DMS 273 treated with DMSO at 0.1 percent for 48 hours (cell line): ENCODE measurements at places on chromosomes 5 and 9.

DNA sequence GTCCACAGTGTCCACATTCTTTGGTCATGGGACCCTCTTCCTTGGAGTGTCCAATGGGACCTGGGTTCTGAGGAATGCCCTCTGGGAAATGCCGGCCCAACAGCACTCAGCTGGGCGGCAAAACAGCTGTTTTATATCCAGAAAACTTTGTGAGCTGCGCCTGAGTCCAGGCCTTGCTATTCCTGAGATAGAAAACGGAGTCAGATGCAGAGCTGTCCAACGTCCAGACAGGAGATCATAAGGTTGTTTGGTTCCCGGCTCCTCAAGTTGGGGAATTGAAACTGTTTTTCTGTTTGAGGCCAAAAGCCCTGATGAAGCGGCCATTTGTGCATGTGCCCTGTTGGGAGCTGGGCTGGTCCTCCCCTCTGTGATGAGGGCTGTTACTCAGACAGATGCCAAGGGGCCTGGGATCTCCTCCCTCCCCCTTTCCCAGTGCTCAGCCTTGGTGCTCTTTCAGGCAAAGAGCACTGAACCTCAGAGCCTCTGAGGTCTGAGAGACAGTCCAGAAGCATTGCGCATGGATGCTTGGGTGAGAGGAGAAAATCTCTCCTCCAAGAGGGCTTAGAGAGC lies 66.6 kb upstream of the GARNL3 start:
- DNase-seq, result no peak

DNA sequence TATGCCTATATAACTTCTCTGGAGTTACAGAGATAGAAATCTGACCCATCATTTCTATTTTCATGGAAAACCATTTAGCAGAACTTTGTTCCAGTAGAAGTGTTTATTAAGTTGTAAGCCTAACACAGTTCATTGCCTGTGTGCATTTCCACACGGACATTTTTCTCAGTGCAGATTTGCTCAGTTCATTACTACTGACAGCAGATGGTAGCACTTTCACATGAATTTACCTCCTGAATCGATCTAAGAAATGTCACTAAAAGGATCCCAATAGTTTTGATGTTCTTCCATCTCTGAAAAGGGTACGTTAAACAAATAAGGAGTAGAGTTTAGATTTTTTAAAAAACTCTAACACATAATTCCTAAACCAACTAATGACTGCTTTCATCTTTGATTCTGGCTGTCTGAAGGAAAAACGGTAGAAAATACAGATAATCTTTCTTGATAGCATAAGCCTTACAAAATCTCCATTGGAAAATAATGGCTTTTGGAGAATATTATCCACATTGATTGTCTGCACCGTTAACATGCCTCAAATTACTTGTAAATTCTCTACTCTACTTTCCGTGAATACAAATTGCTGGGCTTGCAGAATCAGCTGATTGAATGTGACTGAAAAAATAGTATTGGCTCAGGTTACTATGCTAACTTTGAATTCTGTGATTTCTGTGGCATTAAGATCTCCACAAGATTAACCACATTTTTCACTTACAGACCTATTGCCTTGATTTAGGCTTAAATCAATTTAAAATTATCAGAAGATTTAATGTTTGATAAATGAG lies 33.1 kb downstream of the RPS23 start:
- no peak for DNase-seq

GRCh38 chr5:51449026-51449425 lies 65.8 kb downstream of the ISL1 start:
- DNase-seq, result no peak

GRCh38 chr5:81854915-81855314 lies 104.0 kb upstream of the SSBP2 start:
- peak; percentile 35 for DNase-seq

DNA sequence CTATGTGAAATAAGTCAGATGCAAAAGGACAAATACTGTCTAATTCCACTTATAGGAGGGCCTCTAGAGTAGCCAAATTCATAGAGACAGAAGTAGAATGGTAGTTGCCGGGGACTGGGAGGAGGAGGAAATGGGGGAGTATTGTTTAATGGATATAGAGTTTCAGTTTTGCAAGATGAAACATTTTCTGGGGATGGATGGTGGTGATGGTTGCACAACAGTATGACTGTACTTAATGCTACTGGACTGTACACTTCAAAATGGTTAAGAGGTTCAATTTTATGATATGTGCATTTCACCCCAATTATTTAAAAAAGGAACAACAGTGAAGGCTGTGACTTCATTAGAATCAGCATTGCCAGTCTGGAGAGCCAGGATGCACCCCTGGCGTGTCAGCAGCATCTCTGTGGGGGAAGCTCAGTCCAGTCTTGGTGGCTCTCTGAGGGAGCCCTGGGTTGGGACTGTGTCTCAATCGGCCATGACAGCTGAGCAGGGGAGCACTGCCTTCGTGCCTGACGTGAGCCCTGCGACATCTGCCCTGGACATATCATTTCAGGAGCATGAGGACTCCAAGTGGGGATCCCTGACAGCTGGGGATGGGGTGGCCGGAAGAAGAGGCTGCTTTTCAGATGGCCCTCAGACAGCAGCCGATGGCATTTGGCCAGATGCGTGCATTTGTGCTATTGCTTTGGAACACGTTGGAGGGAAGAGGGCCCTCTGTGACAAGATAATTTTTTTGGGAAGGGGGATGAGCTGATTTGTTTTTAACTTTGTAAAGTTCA lies 130.8 kb upstream of the STC2 start:
- DNase-seq, result no peak

- no peak for DNase-seq
These were observed 139.0 kb upstream of the SLC27A6 start for GRCh38 chr5:128826275-128826674.

GRCh38 chr5:68776381-68776780 lies 317.4 kb upstream of the SLC30A5 start:
- no peak for DNase-seq

GRCh38 chr9:137691646-137692351 lies 73.0 kb downstream of the EHMT1 start:
- DNase-seq, result no peak

DNA sequence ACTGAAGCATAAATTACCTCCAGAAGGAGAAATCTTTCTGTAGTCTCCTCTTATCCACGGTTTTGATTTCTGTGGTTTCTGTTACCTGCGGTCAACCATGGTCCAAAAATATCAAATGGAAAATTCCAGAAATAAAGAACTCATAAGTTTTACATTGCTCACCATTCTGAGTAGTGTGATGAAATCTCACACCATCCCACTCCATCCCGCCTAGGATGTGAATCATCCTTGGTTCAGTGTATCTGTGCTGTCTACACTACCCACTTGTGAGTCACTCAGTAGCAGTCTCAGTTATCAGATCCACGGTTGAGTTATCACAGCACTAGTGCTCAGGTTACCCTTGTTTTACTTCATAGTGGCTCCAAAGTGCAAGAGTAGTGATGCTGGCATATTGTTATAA lies 371.2 kb downstream of the NFIB start:
- no peak for DNase-seq

DNA sequence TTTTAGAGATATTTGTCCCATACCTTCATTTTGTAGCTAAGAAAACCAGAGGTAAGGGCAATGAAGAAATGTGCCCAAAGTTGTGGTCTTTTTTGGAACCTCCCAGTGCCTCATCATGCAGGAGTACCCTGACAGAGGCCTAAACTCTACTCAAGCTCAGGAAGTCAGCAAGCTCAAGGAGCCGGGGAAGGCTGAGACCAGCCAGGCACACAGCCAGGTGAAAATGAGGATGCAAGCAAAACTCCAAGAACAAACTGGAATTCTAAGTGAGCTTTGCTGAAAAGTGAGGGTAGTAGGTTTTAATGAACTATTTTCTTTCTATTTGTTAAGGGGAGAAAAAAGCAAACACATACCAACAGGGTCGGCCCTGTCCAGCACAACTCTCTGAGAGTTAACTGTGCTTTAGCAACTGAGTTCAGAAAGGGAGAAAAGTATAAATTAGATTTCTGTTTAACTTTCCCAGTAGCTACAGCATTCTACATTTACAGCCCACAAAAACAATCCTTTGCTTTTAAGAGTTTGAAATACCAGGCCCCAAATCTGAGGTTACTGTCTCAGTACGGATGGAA lies 146.4 kb downstream of the GNAQ start:
- no peak for DNase-seq

- DNase-seq, result no peak
These were observed 54.4 kb downstream of the KCNV2 start for GRCh38 chr9:2771661-2772060.

DNA sequence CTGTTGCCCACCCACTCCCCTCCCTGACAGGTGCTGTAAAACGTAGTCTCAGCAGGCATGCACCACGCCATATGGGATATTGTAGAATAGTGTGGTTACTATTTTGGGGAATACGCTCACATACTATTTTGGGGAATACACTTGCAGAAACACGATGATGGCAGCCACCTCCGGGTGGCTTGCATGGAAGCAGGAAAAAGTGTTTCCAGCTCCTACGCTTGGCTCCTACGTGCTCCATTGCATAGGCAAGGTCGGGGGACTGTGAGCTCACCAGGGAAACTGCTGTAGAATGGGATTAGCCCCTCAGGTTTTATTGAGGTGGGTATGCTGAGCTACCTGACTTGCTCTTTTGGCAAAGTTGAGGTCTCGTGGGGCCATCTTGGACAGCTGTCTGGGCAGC lies 160.3 kb upstream of the NFIL3 start:
- no peak for DNase-seq

DNA sequence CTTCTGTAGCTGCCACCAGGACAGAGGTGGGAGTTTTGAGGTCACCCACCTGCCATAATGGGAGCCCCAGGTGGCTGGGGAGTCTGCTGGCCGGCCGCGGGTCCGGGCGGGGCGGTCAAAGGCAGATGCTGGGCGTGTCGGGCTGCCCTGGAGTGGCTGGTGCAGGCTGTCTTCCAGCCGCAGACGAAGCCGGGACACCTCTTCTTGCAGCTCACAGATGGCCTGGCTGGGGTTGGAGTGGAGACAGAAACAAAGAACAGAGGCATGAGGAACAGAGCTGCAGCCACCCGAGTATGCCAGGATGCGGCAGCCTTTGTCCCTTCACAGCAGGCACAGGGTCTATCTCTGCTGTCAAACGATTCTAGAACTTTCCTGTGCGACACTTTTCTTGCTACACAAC lies 18.0 kb downstream of the ORM2 start:
- no peak for DNase-seq

GRCh38 chr9:131589993-131590392 lies 44.7 kb downstream of the PRRT1B start:
- DNase-seq, result no peak

GRCh38 chr9:89802781-89803355 lies 198.1 kb downstream of the GADD45G start:
- no peak for DNase-seq

GRCh38 chr9:127201071-127201541 lies 63.5 kb upstream of the GARNL3 start:
- no peak for DNase-seq

DNA sequence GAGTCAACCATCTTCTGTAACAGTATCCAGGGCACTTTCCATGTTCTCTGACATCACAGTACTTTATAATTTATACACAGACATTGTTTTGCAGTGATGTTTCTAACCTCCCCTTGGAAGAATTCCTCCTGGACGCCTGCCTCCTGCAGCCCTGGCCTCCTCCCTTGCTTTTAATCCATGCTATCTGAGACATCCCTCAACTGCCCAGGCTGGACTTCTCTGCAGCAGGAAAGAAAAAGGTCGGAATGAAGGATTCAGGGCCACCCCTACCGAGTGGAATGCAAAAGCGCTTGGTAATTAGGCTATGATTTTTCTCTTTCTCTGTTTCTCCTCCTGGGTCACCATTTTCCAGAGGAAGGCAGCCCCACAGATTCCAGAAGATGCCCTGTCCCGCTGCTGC lies 47.0 kb upstream of the SHC3 start:
- DNase-seq, result no peak

GRCh38 chr5:89280103-89281037 lies 397.4 kb upstream of the MEF2C start:
- DNase-seq, result no peak

- no peak for DNase-seq
These were observed 395.9 kb downstream of the DTWD2 start for GRCh38 chr5:118592229-118593002.

GRCh38 chr9:95839012-95839411 lies 36.5 kb upstream of the ERCC6L2 start:
- no peak for DNase-seq

DNA sequence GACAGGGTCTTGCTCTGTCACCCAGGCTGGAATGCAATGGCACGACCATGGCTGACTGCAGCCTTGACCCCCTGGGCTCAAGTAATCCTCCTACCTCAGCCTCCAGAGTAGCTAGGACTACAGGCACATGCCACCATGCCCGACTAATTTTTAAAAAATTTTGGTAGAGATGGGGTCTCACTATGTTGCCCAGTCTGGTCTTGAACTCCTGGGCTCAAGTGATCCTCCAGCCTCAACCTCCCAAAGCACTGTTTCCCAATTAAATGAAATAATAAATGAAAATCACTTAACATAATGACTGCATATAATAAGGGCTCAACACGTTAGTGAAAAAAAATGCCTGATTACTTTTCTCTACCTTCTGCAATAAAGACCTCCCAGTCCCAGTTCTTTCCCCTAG lies 71.0 kb downstream of the UGCG start:
- DNase-seq, result no peak

GRCh38 chr9:109493648-109494047 lies 4.5 kb downstream of the PTPN3 start:
- no peak for DNase-seq

DNA sequence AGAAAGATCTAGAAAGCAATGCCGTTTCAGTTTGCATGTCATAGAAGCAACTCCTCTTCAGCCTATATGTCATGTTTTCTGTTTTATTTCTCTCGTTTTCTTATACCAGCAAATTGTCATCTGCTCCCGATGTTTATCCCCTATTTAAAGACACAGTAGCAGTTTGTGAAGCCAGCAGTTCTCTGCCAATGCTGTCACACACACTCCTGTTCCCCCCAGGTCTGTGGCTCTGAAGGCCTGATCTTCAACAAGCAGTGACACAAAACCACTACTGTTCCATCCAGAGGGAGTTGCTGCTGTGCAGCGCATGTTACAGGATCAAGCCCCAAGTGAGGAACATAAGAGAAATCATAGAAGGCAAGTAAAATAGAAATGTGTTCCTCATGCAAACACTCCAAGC lies 364.1 kb upstream of the SLC30A5 start:
- no peak for DNase-seq

DNA sequence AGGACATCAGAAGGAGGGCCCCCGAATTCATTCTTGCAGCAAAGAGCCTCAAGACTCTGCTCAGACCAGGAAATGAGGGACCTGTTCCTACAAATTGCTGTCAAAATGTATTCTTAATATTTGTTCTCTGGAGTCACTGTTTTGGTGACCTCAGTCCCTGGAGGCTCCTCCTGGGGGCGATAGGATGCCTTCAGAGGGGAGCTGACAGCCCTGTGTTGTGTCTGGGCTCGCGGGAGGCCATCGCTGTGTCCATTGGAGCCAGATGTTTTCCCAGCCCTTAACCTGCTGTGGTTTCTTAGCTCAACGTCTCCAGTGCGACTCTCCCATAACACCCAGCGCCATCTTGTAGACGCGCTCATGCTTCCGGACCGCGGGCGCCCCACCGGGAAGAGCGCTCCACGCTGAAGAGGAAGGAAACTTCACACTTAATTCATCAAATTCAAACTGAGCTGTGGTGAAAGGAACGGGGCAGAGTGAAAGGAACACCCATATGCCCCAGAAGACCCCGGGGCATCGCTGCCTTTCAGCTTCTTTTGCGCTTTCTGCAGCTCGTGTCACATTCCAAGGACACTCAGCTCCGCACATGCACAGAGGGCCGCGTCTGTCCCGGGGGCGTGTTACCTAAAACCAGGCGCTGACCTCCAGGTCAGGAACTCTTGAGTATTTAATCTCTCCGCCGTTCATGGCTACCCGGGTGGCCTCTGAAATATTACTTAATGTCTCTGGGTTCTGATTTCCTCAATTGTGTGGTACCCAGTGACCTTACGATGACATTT lies 112.3 kb upstream of the GDNF start:
- DNase-seq, result no peak

GRCh38 chr9:111599092-111599954 lies at the start of gene PTGR1:
Gene PTGR1, minus strand, starts transcription at chr9:111599647. Its CDS starts 2,225 bp downstream, at chr9:111597422.
- DNase-seq, result peak; percentile 51
